H1 (cell line): ENCODE measurements at places on chromosomes 4 and X. TPM values are rescaled to one million over a fixed set of nuclear protein-coding genes. Genes with fewer than 3 reads are reported as not detected.

ADAMTS3 gene
- 3.2 and 3.4 TPM in 2 replicates for total RNA-seq

AMOT gene
- 7.1 and 7.9 TPM in 2 replicates for total RNA-seq

VCX3B gene
- total RNA-seq: not detected in 2 replicates

STAP1 gene
- total RNA-seq: not detected in 2 replicates

SLIT2 gene
- total RNA-seq: 11.7 and 13.7 TPM in 2 replicates

NAT8L gene
- total RNA-seq: 10.8 and 11.5 TPM in 2 replicates

CD38 gene
- 0.11 and 0.24 TPM in 2 replicates for total RNA-seq

PF4V1 gene
- total RNA-seq: not detected in 2 replicates

NR3C2 gene
- total RNA-seq: 3.0 and 3.9 TPM in 2 replicates

SMIM31 gene
- not detected in 2 replicates for total RNA-seq

ODAPH gene
- total RNA-seq: not detected in 2 replicates

PITX2 gene
- 0.44 and 0.67 TPM in 2 replicates for total RNA-seq

ZFP92 gene
- total RNA-seq: 0.41 and 0.46 TPM in 2 replicates

ATOH1 gene
- total RNA-seq: 0.61 and 0.76 TPM in 2 replicates

MECP2 gene
- total RNA-seq: 32.0 and 32.4 TPM in 2 replicates

PAGE2 gene
- total RNA-seq: not detected in 2 replicates

DRD5 gene
- 0.11 TPM in 1 of 2 replicates, not detected in the other for total RNA-seq
